ENCODE measurements at places on chromosomes 12 and 14.

GRCh38 chr14:55370883-55371455, 40.7 kb downstream of the ATG14 start:
- no peak for DNase-seq

- peak; percentile 44 for DNase-seq
Observed at GRCh38 chr12:56631790-56632700, 1.9 kb upstream of the BAZ2A start.

- no peak for DNase-seq
Observed at GRCh38 chr14:23704890-23705289, 68.7 kb downstream of the DHRS2 start.

GRCh38 chr12:51813931-51814310, 34.6 kb downstream of the FIGNL2 start:
- DNase-seq: no peak

GRCh38 chr12:68980476-68981212, 47.7 kb upstream of the CPM start:
- DNase-seq: no peak

DNA sequence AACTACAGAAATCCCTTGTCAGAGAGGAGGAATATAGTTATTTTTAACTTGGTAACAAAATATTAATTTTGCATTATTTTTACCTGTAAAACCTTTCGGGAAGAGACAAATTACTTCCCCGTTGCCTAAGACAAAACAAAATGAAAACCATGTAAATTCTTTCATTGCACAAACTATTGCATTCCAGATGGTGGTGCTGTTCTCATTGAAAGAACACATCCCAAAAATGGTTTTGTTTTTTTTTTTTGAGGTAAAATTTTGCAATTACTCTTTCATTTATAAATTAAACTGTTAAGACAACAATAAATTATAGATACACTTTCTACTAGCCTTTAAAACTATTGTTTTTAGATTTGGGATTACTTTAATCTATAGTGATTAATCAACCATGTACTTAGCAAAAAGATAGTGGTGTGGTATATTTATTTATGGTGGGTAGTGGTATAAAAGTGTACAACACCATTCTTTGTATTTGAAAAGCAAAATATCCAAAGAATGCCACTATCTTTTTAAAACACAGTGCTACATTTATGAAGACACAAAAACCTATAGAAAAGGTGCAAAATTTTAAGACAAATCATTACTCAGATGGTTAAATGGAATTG, 115.5 kb downstream of the SLC38A1 start:
- DNase-seq: peak; percentile 52

GRCh38 chr12:5031958-5032357, 11.7 kb upstream of the KCNA5 start:
- no peak for DNase-seq

- DNase-seq: no peak
Observed at GRCh38 chr14:69553252-69553651, 21.4 kb downstream of the CCDC177 start.

- DNase-seq: no peak
Observed at GRCh38 chr14:93027810-93028723, 87.7 kb downstream of the ITPK1 start.

- no peak for DNase-seq
Observed at GRCh38 chr12:122934722-122935121, 31.5 kb downstream of the ABCB9 start.

DNA sequence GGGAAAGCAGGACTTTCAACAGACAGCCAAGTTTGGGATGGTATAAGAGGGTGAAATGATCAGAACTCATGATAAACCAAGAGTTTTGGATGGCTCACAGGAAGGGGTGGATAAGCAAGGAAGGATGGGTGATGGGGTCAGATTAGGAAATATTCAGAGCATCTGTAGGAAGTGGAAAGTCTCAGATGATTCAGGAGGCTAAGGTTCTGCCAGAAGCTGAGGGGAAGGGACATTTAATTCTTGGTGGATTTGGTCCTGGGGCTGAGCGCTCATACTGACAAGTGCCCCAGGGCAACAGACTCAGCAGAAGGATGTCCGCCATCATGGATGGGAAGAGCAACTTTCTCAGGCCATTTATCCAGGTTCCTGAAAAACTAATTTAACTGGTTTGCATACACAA, 28.4 kb upstream of the BDKRB2 start:
- DNase-seq: no peak

DNA sequence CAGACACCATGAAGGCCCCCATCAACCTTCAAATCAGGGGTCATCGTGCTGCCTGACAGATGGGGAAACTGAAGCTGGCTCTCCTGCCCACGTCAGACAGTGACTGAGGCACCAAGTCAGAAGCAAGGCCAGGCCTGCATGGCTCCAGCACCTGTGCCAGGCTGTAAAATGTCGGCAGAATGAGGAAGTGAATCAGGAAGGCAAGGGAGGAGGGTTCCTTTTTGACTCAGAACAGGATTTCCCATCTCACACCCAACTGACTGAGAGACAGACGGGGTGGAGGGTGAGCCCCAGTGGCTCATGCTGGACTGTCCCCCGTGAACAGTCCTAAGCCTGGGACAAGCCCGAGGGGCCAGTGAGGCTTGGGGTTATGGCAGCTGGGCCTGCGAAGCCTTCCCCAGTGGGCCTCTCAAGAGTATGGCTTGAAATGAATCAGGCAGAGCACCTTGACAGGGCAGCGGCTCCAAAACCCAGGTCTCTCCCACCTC, 20.9 kb downstream of the SYNE3 start:
- DNase-seq: peak; percentile 70
